Hematopoietic multipotent progenitor cell treated with erythropoietin and hydrocortisone succinate and interleukin-3 and kit ligand, for 6 days (in vitro differentiated cells): ENCODE measurements at places on chromosomes 7 and 10.

DNA sequence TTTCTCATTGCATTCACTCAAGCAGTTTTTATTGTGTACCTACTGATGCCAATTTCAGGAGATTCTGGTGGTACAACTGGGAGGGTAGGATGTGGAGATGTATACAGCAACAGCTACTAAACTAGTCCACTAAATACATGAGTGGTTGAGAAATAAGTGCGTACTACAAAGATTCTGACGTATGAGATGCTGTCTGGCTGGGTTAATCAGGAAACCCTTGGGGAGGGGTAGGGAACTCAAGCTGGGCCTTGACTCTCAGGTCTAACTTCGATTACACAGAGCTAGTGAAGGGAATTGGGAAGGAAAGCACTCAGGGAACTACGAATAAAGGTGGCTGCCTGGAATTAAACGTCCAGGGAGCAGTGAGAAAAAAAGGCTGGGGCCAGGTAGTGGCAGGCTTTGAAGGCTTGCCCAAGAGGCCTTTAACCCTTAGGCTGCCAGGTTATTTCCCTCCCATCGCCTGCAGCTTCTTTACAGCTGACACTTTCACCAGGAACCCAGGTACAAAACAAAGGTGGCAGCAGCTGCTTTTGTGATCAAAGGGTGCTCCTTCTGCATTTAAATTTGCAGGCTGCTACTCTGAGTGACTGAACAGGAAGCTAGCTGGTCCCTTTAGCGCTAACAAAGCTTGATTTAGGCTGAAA is 3.2 kb downstream of the MMS19 start:
- DNase-seq, result no peak

DNA sequence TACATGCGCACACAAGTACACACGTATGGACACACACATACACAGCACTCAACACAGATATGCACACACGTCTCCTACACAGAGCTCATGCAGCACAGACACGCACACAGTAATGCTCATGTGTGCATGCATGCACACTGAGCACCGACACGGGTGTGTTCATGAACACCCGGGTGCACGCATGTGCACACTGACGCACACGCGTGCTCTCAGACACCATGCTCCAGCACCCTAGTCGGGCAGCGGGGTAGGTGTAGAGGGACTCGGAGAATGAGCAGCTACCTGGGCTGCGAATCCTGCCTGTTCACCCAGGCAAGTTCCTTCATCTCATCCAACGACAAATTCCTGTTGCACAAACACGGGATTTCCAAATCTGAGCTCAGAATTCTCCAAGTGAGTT is 184.7 kb downstream of the MAD1L1 start:
- DNase-seq, result no peak

GRCh38 chr10:21494191-21495001 is 31.1 kb downstream of the SKIDA1 start:
- DNase-seq, result peak; percentile 49

DNA sequence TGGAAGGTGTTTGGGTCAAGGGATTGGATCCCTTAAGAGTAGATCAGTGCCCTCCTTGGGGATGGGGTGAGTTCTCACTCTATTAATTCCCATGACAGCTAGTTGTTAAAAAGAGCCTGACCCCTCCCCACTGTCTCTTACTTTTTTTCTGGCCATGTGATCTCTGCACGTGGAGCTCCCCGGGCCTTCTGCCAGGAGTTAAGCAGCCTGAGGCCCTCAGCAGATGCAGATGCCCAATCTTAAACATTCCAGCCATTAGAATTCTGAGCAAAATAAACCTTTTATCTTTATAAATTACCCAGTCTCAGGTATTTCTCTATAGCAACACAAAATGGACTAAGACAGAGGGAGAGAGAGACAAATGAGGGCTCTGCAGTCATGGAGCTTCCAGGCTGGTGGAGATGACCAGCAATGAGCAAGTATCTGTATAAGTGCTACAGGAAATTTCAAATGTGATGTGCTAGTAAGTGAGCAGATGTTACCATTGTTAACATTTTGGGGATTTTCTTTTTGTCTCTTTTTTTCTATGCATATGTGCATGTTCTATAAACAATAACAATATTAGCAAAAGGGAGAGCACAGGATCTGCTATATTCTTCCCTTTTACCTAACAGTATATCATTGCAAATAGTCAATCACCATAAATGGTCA is 26.7 kb downstream of the PLPP4 start:
- DNase-seq, result no peak

DNA sequence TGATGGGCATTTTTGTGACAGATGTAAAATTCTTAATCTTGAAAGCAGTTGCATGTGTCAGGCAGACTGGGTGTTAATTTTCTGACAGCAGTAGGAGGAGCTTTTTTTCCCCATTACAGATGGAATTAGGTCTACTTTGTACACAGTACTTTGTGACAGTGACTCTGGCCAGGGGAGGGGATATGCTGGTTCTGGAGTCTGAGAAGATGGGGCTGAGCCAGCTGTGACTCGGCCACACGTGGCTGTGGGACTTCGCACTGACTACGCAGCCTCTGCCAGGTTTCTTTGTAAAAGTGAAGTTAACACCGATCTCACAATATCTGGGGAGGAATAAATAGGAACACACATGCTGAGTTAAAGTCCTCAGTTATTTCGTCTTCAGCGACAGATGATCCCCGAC is 95.4 kb downstream of the MGMT start:
- no peak for DNase-seq

- no peak for DNase-seq
Observed at GRCh38 chr7:45686441-45687184, 112.4 kb downstream of the ADCY1 start.

DNA sequence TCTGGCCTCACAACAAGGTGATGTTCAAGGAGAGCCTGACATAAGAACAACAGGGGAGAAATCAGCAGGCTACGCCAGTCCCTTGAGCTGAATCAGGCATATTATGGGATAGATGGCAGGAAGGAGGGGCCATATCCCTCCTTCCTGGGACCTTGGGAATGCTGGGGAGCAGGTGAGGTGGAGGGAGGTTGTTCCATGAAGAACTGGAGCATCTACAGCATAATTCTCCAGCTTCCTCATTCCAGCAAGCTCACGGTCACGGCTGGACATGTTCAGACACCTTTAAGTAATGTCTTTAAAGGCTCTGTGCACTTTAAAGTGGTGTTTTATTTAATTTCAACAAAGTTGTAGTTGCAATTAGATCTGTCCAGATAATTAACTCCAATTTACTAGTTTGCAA is 780.5 kb downstream of the TYW1 start:
- no peak for DNase-seq

- no peak for DNase-seq
Observed at GRCh38 chr7:79964463-79964862, 170.2 kb upstream of the GNAI1 start.

- peak; percentile 66 for DNase-seq
Observed at GRCh38 chr10:21531164-21531563, 2.9 kb upstream of the MLLT10 start.

DNA sequence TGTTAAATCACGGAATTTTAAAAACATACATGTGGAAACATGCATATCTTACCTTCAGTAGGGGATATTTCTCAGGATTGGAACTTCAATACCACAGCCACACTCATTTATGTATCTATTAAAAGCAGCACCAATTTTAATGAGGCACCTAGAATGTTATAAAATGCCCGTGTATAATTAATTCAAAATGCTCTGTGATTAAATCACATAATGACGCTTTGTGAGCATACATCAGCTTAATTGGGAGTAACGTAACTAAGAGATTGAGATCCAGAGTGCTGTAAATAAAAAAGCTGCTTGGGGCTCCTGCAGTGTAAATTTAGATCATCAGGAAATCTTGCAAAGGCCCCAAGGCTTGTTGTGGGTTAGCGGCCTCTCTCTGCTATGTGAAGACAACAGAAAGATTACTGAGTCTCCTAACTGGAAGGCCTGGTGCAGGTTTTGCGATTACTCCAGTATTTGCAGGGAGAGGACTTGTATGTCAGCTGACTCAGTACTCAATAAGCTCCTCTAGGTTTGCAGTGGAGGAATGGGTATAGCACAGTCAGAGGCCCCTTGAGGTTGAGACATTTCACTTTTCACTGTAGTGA is 195.5 kb upstream of the PHYHIPL start:
- no peak for DNase-seq

DNA sequence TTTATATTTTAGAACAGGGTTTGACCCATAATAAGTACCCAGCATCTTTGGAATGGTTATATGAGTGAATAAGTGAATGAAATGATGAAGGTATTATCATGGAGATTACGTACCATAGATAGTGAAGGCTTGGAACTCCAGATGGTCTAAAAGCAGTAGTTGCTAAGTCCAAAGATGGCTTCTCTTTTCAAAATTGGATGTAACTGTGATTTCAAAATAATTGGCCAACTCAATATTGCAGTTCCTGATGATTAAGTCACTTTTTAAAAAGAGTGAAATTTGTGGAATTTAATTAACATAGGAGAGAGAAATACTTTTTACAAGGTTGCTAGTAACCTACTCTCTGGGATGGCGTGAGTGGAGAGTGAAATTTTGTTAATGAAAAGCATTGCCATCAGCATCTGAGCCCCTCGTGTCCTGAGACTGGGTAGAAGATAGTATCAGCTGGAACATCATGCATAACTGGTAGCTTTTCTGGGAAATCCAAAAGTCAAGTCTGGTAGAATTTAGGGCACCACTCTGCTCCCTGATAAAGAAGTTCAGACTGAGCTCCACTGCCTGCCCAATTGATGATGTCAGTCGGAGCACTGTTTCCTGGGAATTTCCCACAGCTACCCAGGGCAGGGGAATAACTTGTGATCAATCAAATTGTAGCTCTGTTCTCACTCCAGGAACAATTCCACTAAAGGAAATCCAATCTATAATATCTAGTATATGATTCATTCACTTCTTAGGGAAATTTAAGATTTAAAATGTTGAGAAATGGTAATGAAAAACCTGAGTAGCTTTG is 3.2 kb downstream of the GPR141 start:
- DNase-seq, result no peak

DNA sequence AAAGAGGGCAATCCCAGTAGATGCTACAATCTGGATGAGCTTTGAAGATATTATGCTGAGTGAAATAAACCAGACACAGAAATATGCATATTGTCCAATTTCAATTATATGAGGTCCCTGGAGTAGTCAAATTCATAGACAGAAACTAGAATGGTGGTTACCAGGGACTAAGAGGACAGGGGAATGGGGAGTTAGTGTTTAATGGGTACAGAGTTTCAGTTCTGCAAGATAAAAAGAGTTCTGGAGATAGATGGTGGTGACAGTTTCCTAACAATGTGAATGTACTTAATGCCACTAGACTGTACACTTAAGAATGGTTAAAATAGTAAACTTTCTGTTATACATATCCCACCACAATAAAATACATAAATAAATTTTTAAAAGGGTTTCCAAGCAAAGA is 236.6 kb downstream of the ELMO1 start:
- DNase-seq, result no peak

- DNase-seq, result no peak
Observed at GRCh38 chr10:128499956-128500355, 373.7 kb upstream of the MKI67 start.

- no peak for DNase-seq
Observed at GRCh38 chr10:130923596-130923995, 387.9 kb downstream of the TCERG1L start.

GRCh38 chr10:79024296-79024695 is 44.5 kb upstream of the ZMIZ1 start:
- no peak for DNase-seq

DNA sequence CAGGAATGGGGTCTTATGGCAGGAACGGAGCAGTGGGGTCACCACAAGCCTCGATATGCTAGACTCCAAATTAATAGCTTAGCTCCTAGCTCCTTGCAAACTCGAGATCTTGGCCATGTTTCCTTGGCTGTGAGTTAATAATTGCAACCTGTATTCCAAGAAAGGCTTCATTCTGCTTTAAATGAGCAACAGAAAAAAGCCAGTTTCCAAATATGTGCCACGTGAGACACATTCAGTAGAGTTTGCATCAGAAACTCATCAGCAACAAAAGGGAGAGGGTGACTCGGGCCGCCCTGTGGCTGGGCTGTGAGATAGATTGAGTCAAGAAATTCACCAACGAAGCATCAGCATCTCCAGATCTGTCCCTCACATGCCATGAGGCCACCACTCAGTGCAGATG is 112.0 kb downstream of the NPTX2 start:
- DNase-seq, result no peak

DNA sequence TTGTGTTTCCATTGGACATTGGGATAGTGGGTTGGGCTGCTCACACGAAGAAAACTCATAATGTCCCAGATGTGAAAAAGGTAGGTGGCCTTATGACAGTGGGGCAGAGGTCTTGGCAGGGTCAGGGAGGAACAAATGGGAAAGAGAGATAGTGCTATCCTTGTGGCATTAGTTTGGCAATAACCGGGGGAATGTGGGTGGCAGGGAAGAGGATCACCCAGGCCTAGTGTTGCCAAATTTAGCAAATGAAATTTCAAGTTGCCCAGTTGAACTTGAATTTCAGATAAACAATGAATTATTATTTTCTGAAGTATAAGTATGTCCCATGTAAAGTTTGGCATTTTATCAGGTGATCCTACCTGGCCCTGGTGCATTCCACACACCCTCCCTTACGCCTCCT is 789 bp downstream of the PDE6C start:
- DNase-seq, result no peak

GRCh38 chr10:28087661-28088351 is 88.9 kb upstream of the ODAD2 start:
- DNase-seq, result peak; percentile 10

DNA sequence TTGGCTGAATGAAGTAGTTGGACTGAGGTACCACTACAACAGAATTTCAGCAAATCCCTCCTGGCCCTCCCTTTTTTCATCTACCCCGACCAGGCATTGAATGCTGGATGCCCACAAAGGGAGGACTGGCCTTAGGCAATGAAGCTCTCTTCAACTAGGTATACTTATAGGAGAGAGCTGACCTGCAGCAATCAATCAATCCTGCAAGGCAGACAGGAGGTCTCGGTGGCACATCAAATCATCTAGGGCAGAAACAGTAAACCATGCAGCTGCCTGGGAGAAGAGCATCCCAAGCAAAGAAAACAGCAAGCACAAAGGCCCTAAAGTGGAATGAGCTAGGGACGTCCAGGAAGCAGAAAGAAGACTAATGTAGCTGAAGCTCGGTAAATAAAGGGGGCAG is 2.4 kb upstream of the ABRAXAS2 start:
- DNase-seq, result no peak

DNA sequence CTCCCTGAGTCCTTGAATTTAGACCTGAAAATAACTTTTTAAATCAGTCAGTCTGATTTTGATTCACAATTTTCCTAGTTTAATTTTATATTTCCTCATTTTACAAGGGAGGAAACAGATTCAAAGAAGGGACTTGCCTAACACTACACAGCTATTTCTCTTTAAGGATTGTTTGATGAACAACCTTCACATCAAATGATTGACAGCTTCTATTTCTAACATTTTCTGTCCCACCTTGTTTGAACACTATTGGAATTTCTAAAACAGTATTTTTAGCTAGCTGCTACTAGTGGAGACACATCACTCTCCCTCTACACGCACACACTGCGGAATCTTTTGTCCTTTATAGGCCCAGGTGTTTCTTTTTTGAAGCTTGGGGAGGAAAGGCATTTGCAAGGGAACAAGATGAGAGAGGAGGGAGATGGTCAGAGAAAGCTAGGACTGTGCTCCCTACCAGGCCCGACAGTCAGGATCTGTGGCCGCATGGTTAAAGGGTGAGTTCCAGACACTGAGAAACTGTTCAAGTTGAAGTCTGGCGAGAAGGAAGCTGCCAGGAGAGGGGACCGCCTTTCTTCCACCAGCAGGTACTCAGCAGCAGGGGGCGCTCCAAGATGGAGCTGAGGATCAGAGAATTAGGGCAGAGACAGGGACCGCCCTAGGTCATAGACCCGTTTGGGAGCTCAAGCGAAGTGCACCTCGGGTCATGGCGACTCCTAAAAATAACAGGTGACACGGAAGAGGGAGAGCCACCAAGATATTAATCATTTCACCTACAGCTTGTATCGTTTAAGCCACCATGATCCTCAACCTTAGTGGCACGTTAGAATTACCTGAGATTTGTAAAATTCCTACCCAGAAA is 49.7 kb downstream of the DNAJC12 start:
- peak; percentile 86 for DNase-seq
